ENCODE measurements at places on chromosomes 12 and 14.

DNA sequence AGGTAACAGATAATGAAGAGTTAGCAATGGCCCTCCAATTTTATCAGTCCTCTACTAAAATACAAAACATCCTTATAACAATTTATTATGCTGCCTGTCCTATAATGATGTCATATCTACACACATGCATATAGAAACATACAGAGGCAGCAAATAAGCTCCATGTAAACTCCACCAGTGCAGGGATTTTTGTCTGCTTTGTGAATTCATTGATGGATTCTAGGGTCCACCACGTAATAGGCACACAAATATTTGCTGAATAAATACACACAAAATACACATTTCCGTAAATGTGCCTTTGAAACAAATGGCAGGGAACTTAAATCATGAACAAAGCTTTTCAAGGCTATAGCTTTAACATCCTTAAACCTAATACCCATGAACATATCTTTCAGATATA lies 34.7 kb downstream of the PPP1R12A start:
- no peak for DNase-seq

DNA sequence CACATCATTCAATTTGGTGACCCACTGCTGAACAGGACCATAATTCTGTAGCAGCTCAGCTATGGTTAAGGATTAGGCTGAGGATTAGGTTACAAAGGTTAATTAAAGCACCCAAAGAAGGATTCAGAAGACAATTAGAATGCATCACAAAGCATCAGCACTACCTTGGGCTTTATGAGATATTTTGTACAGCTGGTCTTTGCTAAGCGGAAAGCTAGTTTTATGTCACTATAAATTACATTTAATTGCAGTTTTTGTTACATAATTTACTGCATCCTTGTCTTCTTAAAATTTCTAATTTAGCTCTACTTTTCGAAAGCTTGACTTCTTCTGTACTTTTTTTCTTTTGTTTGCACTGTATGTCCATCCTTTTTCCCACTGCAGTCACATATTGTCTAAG lies 711.5 kb downstream of the RPS29 start:
- no peak for DNase-seq

- no peak for DNase-seq
Measured at GRCh38 chr14:93317210-93317874, 15.5 kb downstream of the BTBD7 start.

- DNase-seq: no peak
Measured at GRCh38 chr12:118842866-118843265, 138.5 kb upstream of the SRRM4 start.

DNA sequence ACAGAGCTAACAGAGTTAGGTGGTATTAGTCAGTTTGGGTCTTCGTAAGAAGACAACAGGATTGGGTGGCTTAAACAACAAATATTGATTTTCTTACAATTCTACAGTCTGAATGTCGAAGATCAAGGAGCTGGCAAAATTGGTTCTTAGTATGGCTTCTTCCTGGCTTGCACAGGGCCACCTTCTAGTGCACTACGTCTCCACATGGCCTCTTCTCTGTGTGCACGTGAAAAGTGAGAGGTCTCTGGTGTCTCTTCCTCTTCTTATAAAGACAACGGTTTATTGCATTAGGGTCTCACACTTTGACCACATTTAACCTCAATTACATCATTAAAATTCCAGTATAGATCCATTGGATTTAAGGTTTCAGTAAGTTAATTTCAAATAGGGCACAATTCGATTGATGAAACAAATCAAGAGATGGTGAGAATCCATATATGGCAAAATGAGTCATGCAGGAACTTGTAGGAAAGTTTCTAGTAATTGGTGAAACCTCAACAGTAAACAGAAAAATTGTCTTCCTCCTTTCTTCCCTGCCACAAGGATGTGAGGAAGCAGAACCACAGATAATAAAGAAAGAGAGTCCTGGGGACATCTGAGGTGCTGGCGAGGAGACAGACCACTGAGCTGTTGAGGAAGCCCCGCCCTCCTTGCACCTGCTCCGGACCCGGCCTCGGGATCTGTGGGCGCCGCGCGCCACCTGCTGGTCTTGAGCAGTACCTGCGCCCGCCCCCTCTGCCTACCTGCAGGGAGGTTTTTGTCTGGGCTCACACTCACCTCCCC lies 846.7 kb downstream of the TMEM121 start:
- no peak for DNase-seq

GRCh38 chr12:13165617-13166041 lies 30.9 kb upstream of the EMP1 start:
- no peak for DNase-seq

- DNase-seq: no peak
Measured at GRCh38 chr12:90827567-90827966, 127.4 kb downstream of the CCER1 start.

- no peak for DNase-seq
Measured at GRCh38 chr12:104154806-104155205, 16.8 kb upstream of the NFYB start.

DNA sequence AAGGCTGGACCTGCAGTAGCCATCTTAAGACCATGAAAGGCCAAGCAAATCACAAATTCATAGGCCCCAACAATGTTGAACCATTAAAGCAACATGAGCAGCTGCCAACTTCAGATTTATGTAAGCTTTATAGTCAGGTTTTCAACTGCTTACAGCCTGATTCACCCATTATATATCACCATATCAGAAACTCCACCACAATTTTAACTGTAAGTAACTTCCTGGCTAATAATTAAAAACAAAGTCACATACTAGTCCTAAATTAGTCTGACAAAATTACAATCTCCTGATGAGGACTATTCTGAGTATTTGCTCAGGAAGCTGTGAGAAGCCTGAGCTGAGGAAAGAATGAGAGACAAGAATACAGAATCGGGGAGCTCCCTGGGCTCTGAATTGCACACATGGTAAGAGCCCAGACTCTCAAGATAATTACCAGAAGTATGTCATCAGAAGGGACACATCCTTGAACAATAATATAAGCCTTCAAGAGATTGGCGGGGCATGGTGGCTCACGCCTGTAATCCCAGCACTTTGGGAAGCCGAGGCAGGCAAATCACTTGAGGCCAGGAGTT lies 55.1 kb downstream of the NUMB start:
- no peak for DNase-seq

- DNase-seq: no peak
Measured at GRCh38 chr14:78836777-78837176, 666.6 kb downstream of the NRXN3 start.

DNA sequence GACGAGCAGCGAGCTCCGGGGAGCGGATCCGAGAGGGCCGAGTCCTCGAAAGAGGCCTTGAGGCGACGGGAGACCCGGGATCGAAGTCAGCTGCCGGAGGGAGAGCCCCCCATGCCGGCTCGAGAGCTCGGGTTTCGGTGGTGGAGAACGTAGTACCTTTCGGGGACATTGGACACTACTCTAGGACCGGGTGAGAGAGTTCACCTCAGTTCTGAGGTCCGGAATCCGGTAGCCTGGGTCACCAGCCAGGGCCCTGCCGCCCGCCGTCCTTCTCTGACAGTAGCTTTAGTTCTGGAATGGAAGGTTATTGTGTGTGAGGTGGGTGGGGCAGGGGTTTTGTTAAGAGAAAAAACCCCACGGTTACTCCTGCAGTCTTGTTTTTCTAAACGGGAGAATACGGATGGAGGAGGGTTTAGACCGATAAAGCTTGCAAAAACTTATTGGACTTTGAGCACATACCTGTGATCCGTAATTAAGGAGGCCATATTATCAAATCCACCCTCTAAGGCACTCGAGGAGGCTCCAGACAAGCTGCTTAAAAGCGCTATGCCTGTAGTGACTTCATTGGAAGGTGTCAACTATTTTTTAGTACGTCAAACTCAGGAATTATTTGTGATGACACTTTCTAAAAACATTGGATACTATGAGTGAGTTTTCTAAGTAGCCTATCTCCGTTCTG lies 765 bp downstream of the SCYL2 start:
- DNase-seq: no peak

GRCh38 chr12:75868501-75868900 lies 163.1 kb downstream of the PHLDA1 start:
- no peak for DNase-seq

GRCh38 chr14:23660290-23661226 lies 24.4 kb downstream of the DHRS2 start:
- no peak for DNase-seq

DNA sequence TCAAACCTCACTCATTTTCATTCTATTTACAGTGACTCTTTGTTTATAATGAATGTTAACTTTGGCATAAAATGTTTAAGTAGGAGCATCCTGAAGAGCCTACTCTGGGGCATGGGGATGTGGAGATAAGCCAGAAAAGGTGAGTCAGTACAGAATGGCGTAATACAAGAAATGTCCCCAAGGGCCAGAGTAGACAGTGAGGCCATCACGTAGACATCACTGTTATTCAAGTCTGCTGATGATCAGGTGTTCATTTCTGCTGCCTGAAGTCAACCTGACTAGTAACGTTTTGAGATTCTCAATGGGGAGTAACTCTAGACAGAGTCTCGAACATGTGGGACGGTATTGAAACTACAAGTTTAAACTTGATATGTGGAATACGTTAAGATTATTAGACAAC lies 47.6 kb upstream of the PKP2 start:
- no peak for DNase-seq

DNA sequence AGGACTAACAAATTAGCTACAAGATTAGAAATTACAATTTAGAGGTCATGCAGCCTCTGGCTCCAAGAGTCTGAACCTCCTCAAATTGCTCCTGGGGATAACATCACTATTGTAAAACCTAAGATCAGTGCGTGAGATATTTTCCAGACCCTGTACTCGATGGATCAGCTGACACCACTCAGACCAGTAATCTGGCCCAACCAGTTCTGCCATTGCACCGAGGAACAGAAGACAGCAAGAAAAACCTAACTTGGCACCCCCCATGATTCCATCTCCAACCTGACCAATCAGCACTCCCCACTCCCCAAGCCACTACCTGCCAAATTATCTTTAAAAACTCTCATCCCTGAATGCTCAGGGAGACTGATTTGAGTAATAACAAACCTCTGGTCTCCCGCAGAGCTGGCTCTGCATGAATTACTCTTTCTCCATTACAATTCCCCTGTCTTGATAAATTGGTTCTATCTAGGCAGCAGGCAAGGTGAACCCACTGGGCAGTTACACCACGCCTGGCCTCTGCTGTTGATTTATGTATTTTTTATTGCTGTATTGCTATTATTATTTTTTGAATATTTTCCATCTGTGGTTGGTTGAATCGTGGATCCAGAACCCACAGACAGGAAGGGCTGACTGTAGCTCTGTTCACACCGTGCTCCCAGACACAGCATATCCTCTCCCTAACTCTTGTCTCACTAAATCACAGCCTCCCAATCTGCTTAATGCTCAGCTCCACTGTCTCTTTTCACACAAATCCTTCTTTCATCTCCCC lies 9.2 kb downstream of the HEBP1 start:
- DNase-seq: no peak

GRCh38 chr14:68404652-68405183 lies 388.1 kb downstream of the ZFP36L1 start:
- no peak for DNase-seq

DNA sequence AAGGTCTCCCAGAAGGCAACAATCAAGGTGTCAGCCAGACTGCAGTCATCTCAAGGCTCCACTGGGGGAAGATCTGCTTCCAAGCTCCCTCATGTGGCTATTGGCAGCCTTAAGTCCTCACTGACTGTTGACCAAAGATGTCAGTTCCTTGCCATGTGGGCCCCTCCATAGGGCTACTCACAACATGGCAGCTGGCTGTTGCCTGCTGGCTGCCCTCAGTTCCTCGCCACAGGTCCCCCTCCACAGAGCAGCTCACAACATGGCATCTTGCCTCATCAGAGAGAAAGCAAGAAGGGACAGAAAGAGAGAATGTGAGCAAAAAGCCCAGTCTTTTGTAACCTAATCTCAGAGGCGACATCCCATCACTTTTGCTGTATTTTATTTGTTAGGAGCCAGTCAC lies 34.4 kb upstream of the EGLN3 start:
- no peak for DNase-seq

- DNase-seq: no peak
Measured at GRCh38 chr14:96660123-96660522, 137.1 kb upstream of the VRK1 start.

GRCh38 chr12:82682326-82682725 lies 4.4 kb upstream of the TMTC2 start:
- DNase-seq: no peak

DNA sequence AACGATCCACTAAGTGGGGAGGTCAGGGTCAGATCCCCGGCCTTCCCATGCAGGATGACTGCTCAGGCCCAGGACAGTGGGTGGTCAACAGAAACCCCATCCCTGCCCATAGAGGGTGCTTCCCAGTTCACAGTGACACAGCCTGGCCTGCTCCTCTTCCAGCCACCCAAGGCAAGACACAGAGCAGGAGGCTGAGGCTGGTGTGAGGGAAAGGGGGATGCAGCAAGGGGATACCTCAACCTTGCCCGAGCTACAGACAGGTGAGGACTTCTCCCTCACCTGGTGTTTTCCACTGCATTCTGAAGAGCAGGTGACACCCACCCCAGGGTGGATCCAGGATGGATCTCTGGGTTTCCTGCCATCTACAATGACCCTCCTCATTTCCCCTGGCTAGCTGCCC lies 106.7 kb downstream of the KIF26A start:
- DNase-seq: no peak

GRCh38 chr12:129470196-129470595 lies 433.6 kb downstream of the TMEM132D start:
- DNase-seq: no peak

GRCh38 chr14:50620341-50620740 lies 47.8 kb downstream of the SAV1 start:
- DNase-seq: no peak

DNA sequence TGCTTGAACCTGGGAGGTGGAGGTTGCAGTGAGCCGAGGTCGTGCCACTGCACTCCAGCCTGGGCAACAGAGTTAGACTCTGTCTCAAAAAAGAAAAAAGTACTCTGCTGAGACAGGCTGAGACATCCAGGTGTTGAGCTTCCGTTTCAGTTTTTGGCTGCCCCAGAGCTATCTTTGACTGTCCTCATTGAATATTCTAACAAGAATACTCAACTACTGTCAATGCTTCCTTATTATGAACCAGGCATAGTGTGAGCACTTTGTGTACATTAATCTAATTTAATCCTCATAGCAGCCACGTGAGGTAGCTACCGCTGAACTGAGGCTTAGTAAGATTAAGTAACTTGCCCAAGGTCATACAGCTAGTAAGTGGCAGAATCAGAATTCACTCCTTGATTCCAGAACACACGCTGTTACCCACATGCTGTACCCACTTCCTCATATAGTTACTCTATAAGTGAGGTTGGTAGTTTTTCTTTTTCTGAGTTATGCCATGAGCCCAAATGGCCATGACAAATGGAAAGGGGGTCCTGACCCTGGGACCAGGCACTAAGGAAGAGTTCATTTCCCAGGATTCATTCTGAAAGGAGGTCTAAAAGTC lies 11.3 kb downstream of the ALDH1L2 start:
- DNase-seq: no peak

GRCh38 chr14:39228044-39228443 lies 5.7 kb upstream of the MIA2 start:
- DNase-seq: no peak

DNA sequence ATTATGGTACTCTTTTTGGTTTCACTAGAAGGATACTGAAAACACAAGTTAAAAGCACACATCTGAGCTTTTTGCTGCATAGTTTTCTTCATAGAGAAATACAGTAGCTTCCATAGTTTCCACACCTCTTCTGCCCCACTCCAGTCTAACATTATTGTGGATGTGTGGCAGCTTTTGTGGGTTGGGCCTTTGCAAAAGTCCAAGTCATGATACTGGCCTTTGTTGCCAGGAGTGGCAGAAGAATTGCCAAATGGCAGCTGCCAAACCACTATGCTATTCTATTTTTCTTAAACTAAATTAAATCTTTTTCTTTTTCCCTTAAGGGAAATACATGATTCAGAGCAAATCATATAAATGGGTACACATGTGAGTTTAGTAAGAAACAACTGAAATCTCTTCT lies 114.8 kb downstream of the PLEKHA5 start:
- DNase-seq: no peak
